SHP77 (cell line): ENCODE measurements at places on chromosomes 7 and 10.

DNA sequence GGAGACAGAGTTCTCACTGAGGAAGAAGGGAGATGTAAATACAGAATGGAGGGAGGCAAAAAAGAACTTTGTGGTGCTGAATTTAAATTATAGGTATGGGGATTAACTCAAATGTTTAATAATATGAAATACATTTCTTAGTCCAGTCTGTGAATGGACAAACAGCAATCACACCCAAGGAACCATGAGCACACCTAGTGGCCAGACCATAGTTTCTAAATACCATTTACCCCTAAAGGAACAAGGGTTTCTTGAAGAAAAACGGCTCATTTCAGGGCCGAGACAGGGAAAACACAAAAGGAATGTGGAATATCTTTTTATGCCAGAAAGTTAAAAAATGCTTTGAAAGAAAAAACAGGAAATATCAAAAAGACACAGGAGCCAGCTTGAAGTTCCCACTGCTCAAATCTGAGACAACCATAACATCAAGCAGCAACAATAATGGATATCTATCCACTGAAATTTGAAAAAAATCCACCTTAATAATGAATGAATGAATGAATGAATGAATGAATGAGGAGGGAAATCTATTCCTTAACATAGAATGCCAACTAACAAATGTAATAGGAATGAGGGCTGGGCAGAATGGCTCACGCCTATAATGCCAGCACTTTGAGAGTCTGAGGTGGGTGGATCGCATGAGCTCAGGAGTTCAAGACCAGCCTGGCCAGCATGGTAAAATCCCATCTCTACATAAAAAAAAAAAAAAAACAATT is 8.6 kb downstream of the IPMK start:
- DNase-seq: no peak

- no peak for DNase-seq
Measured at GRCh38 chr7:32761451-32762205, 129.9 kb downstream of the KBTBD2 start.

DNA sequence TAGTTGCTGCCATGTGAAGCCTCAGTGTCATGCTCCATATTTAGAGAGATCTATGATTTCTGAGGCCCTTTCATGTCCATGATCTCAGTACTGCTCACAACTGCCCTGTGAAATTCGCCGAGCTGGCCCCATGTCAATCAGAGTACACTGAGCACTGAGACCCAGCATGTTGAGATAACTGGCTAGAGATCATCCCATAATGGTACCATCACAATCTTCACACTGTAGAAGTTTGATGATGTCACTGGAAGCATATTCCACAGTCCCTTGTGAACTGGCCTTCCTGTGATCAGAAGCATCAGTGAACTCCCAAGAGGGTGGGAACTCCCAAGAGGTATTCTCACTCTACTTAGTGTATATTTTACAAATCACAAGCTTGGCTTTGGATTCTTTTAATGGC is 116.0 kb downstream of the EGFR start:
- DNase-seq: no peak

- DNase-seq: no peak
Measured at GRCh38 chr7:126378642-126379041, 874.1 kb downstream of the GRM8 start.

DNA sequence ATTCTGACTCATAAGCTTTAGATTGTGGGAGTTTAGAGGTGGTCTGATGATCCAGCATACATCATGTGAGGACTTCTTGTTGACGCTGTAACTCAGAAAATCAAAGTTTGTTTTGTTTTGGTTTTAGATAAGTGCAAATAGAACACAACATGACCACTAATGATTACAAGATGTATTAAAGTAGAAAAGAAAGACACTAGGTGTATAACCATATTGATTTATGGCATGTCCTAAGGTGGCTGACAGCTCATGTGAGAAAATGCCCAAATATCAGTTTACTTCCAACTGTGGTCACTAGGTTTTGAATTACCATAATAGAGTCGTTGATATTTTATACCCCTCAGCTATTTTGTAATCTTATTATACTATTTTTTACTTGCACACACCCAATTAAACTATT is 1131.4 kb upstream of the PHF14 start:
- no peak for DNase-seq

DNA sequence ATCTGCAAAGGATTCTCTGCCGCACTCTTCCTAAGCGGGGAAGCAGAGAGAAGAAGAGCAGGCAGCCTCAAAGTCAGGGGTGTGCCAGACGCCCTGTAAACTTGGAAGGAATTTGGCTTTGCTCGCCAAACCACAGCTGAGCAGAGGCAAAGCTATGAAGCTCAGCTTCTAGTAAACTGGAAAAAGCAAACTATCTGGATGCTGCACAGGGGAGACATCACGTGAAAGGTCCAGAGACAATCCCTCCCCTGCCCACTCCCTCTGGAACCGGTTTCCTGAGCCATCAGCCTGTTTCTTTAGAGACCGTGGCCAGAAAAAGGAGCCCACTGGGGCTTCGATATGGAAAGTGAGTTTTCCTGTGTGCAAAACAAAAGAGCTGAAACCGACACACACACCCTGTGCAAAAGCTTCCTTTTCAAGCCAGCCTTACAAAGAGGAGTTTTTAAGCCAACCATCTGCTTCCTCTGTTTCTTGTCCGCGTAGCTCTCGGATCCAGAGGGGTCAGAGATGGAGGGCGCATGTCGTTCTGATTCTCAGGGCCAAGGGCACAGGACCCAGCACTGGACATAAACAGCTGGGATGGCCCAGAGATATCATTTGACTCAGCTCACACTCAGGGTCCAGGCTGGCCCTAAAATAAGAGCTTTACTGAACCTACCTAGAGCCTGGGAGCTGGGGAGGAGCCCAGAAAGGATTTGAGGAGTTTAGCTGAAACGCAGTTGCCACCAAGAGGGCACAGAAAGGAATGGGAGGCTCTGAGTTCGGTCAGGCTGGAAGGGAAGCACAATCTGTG is 58.2 kb upstream of the DNAAF5 start:
- DNase-seq: no peak

- no peak for DNase-seq
Measured at GRCh38 chr7:7884855-7885254, 83.7 kb upstream of the GLCCI1 start.
